Fibroblast of skin of back (primary cell): ENCODE measurements at places on chromosomes 1 and 21.

DNA sequence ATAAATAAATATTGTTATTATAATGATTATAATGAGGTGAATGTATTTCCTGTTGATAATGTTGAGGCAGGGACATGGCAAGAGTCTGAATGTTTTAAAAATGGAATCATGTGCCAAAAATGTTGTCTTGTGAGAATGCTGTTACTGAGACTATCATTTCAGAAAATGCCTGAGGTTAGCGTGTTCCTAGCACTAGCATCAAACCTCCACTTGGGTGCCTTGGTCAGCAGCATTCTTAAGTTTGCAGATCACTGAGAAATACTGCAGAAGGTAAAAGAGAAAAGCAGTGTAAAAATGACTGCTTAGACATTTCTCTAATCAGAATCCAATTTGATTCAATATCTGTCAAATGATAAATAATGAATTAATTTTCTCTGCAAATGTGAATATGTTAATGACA is 50.8 kb downstream of the OLFM3 start:
- peak; percentile 9 for DNase-seq

DNA sequence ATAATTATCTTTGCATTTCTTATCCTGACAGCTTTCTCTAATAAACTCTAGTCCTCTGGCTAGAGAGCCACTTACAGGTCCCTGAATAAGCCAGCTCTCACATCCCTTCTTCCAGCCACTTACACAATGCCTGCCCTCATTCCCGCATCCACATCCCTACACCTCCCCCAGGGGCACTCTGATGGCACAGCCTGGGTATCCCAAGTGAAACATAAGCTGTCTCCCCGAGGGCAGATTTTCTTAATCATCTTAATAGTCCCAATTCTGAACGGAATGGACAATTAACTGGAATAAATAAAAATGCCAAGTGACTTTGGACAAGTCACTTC is 4.9 kb downstream of the RHOC start:
- DNase-seq: no peak

- peak; percentile 45 for DNase-seq
Measured at GRCh38 chr21:26116456-26117011, 54.0 kb downstream of the APP start.

DNA sequence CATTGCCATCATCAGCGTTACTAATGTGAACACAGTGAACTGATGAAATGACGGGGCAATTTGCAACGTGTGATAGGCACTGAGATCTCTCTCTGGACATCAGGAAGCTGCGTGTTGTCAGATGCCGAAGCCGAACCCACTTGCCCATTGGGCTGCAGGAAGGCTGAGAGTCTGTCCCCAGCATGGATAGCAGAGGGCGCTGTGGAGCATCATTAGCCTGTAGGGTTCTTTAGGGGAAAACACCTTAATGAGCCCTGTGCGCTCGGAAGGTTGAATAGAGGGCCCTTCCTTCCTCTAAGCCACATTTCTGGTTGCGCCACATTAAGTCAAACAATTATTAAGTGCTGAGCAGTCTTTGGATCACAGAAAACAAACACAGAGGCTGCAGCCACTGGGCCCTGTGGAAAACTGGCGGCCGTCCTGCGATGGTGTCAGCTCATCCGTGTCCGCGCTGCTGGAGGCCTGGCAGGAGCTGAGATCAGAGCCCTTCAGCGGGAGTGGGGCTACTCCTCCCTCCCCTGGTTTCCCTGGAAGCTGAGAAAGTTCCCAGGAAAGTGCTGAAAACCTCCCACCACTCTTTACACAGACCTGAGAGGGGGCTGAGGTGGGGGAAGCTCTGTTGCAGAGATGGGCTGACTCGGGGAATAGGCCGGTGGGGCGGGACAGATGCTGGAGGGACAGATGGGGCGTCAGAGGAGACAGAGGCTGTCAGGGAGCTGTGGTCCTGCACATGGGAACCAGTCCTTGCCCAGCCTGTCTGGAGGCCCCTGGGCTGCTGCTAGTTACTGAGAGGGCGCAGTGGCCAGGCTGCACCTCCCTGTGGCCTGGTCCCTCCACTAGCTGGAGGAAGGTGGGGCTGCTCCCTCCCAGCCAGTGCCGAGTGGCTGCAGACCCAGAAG is 12.7 kb downstream of the TFF2 start:
- DNase-seq: peak; percentile 22

DNA sequence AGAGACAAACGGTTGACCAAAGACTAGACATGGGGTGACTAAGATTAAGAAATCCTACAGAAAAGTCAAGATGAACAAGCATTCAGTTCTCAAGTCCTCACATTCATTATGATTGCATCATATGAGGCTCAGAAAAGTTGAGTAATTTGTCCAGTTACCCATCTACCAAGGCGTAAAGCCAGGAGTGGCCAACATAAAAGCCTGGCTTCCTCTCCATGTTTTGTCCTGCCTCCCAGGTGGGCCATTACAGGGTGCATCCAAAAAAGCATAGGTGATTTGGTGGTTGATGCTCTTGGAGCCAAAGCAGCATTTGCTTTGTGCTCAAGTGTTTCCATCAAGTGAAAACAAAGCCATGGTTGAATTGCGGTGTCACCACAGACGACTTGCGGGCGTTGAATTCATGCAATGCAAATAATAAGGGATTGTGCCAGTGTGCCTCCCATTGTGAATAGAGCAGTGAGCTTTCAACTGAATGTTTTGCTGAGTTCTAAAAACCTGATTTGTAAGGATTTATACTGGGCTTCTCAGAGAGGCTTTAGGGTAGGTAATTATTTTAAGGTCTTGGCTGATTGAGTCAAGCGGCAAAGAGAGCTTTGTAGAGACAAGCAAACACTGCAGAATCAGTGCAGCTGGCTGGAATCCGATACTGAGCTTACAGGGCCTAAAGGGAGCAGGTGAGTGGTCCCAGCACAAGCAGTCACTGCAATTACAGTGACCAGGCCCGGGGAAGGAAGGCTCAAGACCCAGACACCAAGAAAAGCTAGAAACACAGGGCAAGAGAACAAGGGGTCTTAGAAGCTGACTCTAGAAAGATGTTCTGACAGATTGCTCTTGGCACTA is 54.1 kb downstream of the KCNJ15 start:
- peak; percentile 37 for DNase-seq

DNA sequence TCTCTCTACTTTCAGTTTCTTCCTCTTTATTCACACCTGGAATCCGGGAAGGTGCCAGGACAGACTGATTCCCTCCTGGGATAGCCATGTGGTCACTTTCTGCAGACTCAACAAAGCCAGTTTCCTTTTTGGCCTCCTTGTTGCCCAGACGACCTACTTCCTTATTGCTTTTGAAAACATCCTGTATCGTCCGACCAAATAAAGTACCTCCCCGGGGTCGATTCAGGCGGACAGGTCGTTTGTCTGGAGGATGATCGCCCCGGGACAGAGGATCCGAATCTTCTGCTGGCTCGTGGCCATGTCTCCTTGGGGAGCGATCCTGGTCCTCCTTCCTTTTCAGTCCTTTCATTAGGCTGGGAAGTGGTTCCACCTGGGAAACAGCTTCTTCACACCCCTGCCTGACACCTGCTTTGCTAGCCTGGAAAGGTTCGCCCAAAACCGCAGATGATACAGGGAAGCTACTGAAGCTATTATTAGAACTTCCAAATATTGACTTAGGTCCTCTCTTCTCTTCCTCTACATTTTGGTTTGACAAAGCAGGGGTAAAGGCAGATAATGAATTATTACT is 1.2 kb downstream of the MCM3AP start:
- DNase-seq: no peak
